GM23338 (cell line): ENCODE measurements at places on chromosomes 2 and 18. TPM values are rescaled to one million over a fixed set of nuclear protein-coding genes. Genes with fewer than 3 reads are reported as not detected.

DNA sequence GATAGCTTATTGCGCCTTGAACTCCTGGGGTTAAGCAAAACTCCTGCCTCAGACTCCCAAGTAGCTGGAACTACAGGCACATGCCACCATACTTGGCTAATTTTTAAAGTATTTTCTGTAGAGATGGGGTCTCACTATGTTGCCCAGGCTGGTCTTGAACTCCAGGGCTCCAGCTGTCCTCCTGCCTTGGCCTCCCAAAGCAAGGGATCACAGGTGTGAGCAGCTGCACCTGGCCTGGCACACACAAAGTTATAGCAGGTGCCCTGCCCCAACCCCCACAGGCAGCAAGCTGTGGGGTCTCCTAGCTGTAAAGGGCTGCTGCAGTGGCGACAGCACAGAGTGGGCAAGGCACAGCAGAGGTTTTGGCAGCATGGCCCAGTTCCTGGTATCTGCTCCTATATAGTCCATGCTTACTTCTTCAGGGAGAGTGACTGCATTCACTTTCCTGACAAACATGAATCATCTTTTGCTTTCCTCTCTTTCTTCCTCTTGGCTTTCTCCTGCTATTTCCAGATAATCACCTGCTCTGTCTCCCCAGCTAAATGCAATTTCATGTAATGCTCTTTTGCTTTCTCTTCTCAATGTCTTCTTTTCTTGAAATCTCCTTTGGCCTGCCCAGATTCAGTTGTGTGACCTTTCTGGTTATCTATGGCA lies 27.3 kb upstream of the METAP1D start:
- H3K27ac ChIP-seq = no peak overlapping the region
- H3K36me3 ChIP-seq = peaks cover 5% of the 10 kb centered on the region; the same call in 1 of the 2 replicates

GRCh38 chr18:78757014-78757413 lies 222.6 kb upstream of the SALL3 start:
- no peaks in the 10 kb centered on the region for H3K27me3 ChIP-seq
- H3K4me1 ChIP-seq = no peaks in the 10 kb centered on the region
- no peak overlapping the region for H3K4me3 ChIP-seq
- no peak for DNase-seq

GRCh38 chr18:59656373-59656887 lies 40.8 kb downstream of the CCBE1 start:
- H3K4me3 ChIP-seq = no peak overlapping the region
- no peak overlapping the region for H3K27ac ChIP-seq
- no peak for DNase-seq
- H3K4me1 ChIP-seq = no peaks in the 10 kb centered on the region

- H3K4me3 ChIP-seq = no peak overlapping the region
- DNase-seq = no peak
- no peak overlapping the region for H3K27ac ChIP-seq
- no peaks in the 10 kb centered on the region for H3K36me3 ChIP-seq
Observed at GRCh38 chr2:48134704-48135103, 228.4 kb upstream of the FBXO11 start.

Gene PCARE
- total RNA-seq = not detected in 2 replicates

GRCh38 chr18:65876310-65876709 lies 125.5 kb downstream of the CDH7 start:
- H3K4me3 ChIP-seq = no peak overlapping the region
- no peak overlapping the region for H3K27ac ChIP-seq
- no peaks in the 10 kb centered on the region for H3K4me1 ChIP-seq
- H3K27me3 ChIP-seq = no peaks in the 10 kb centered on the region
- no peaks in the 10 kb centered on the region for H3K36me3 ChIP-seq

Gene NLRC4
- not detected in 2 replicates for total RNA-seq

Gene EDAR
- not detected in 2 replicates for total RNA-seq

Gene BOK
- total RNA-seq = 33.4 and 36.7 TPM in 2 replicates

Gene UGT1A10
- 0.23 TPM in 1 of 2 replicates, not detected in the other for total RNA-seq

Gene LYPD6B
- total RNA-seq = 1.7 and 3.1 TPM in 2 replicates

DNA sequence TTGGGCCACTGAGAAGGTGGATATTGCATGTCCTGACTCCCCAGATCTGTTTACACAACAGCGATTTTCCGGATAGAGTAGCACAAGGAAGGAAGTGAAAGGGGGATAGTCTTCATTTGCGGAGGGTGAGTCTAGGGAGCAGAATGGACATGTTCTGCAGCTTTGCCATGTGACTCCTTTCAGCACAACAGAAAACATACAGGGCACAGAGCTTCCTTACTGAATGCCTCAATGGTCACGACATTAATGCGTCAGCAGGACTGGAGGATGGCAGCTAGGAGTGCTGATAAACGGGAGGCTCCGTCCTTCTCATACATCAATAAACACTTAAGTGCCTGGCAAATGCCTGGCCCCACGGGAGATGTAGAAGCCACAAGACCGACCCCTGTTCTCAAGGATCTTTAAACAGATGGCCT lies 163.0 kb downstream of the FAM210A start:
- no peaks in the 10 kb centered on the region for H3K27me3 ChIP-seq
- no peak overlapping the region for H3K4me3 ChIP-seq
- no peaks in the 10 kb centered on the region for H3K36me3 ChIP-seq
- H3K27ac ChIP-seq = no peak overlapping the region
- no peaks in the 10 kb centered on the region; the same call in 1 of the 2 replicates for H3K4me1 ChIP-seq

GRCh38 chr2:176103742-176104315 lies 3.3 kb upstream of the HOXD11 start:
- H3K4me3 ChIP-seq = peak overlapping the region; percentile 46
- peaks cover 99% of the 10 kb centered on the region for H3K27me3 ChIP-seq
- no peaks in the 10 kb centered on the region; the same call in 1 of the 2 replicates for H3K36me3 ChIP-seq
- DNase-seq = peak; percentile 45
- H3K27ac ChIP-seq = no peak overlapping the region
- H3K4me1 ChIP-seq = peaks cover 47% of the 10 kb centered on the region

DNA sequence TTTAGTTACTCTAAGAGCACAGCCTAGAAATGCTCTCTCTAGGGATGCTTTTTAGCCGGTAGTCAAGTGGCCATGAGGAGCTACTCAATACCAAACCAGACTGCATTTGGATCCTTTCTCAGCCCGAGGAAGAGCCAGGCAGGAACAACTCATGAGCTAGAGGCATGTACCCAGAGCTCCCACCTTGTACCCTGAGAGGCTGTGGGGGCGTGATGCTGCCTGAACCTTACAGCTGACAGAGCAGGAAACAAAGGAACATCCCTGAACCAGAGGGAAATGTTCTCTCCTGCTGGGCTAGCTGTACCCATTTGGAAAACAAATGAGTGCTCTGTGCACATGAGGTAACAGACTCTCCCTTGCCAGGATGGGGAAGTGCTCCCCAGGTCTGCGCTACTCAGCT lies 131.6 kb downstream of the OSR1 start:
- no peak for DNase-seq
- no peaks in the 10 kb centered on the region; the same call in 1 of the 2 replicates for H3K36me3 ChIP-seq
- H3K27me3 ChIP-seq = no peaks in the 10 kb centered on the region
- no peak overlapping the region for H3K4me3 ChIP-seq
